NB4 (cell line): ENCODE measurements at places on chromosomes 13 and 19.

DNA sequence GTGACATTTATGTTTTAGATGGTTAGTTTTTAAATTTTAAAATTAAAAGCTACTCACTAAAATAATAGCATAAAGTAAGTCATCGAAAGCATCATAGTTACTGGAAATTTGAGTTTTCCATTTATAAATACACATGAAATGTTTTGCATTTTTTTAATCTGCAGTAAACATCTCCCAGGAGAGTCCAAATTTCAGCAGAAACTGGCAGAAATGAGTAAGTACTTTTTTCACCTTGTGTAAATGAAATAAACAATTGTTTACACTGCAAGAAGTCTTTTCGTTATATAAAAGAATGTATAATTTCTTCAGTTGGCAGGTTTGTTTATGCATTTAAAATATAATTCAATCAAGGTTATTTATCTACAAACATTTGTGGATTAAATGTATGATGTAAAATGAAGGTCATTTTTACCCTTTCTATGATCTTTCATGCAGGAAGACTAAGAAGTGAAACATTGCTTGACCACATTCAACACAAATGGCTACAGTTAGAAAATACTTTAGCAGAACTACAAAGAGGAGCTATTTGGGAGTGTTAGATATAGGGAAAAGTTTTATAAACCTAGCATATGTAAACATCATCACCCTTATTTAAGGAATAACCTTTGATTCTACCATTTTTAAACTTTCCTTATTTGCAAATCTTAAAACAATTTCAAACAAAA lies 55.6 kb downstream of the RCBTB2 start:
- DNase-seq = no peak

DNA sequence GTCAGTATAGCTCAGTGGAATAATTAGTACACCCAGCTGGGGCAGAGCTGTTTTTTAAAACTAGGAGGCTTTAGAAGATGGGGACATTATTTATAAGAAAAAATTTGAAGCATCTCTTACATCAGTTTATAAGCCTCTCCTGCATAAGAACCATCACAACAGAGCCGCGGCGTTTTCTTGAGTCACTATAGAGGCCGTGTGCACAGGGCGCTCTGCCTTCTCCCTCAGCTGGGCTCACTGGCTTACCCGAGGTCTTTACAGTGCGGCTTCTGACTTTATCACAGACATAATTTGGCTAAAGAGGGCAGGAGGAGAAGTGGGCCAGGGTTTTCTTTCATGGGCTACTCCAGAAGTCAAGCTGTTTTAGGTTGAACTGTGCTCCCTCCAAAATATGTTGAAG lies 135.5 kb upstream of the RNF113B start:
- no peak for DNase-seq

- no peak for DNase-seq
Observed at GRCh38 chr19:8086849-8087248, 34.3 kb downstream of the CCL25 start.

- DNase-seq = peak; percentile 8
Observed at GRCh38 chr13:28953714-28954418, 133.7 kb downstream of the MTUS2 start.

- no peak for DNase-seq
Observed at GRCh38 chr13:114241918-114242317, 7.2 kb downstream of the CDC16 start.

DNA sequence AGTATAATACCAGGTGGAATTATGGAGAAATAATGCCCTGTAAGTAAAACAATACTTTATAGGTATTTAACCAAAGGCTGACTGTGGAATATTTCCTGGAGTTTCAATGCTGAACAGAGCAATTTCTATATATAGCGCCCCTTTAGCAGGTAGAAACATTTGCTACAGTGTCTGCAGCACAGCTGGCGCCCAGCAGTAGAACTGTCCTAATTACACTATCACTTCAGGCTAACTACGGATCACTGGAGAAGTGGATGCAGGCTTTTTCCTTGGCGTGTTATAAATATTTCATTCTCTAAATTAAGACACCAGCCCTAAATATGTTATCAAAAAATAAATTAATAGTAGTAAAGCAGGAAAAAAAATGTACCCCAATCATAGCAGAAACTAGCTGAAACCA lies 3.1 kb downstream of the SHISA2 start:
- no peak for DNase-seq

DNA sequence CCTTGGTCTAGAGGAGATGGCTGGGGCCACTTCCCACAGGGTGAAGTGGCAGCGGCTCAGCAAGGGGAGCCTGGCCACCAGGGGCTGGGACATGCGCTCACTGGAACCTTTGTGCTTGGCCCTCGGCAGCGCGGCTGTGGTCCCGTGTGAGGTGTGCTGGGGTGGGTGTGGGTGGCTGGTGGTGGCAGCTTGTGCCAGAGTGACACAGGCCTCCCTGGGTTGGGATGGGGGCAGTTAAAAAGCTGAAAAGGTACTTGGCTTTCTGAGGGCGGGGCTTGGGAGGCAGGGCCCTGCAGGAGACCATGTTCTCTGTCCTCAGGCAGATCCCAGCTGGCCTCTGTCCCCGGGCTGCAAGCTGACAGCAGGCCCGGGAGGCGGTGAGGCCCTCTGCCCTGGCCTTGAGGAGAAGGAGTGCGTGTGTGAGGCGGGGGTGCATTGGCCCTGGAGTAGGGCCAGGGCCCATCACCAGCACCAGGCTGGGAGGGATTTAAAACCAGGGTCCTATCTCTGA lies 17.3 kb downstream of the MPND start:
- DNase-seq = no peak

- peak; percentile 42 for DNase-seq
Observed at GRCh38 chr13:50531917-50532899, 311.3 kb downstream of the DLEU7 start.

DNA sequence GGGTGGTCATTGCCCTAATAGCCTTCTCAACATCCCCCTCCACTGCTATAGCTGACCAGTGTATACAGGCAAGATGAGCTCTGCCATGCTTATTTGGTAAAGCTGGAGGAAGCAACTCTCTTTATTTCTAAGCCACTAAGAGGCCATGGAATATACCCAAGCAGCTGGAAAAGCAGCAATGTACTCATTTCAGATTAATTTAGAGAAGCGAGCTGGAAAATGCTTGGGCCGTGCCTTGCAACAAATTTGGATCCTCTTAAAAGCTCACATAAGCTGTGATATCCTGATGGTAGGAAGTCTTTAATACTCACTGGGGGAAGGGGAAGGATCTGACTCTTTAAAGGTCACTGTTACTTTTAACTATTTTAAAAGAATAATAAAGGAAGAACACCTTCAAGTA lies 77.8 kb downstream of the TEX26 start:
- DNase-seq = no peak

GRCh38 chr19:2584002-2584401 lies 108.1 kb downstream of the GADD45B start:
- no peak for DNase-seq

GRCh38 chr13:51524829-51525566 lies 59.3 kb upstream of the WDFY2 start:
- no peak for DNase-seq

DNA sequence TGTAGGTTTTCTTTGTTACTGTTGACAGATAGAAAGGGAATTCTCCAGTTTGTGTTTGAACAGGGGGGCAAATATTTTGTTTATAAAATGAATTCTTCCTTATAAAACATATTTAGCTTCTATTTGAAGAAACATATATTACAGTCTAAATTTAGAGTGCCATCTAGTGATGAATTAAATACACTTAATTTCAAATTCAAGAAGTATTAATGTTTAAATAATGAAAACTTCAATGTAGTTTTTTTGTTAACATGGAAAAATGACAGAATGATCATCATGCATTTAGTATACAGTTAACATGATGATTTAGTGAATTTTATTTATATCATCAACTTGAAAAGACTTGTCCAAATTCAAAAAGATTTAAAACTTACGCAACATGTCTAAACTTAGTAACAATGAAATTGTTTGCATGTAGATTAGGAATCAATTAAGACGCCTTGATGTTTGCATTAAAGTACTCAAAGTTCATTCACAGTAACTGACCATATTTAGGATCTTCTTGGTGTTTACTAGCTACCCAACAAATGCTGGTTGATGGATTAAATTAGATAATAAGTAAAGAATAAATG lies 765.9 kb upstream of the SLITRK1 start:
- no peak for DNase-seq

- DNase-seq = peak; percentile 86
Observed at GRCh38 chr19:6767357-6768235, at the start of gene SH2D3A. Gene SH2D3A, minus strand, starts transcription at chr19:6767435. Its CDS starts 3,687 bp downstream, at chr19:6763748.

GRCh38 chr19:29671393-29672160 lies 6.3 kb downstream of the PLEKHF1 start:
- peak; percentile 27 for DNase-seq

DNA sequence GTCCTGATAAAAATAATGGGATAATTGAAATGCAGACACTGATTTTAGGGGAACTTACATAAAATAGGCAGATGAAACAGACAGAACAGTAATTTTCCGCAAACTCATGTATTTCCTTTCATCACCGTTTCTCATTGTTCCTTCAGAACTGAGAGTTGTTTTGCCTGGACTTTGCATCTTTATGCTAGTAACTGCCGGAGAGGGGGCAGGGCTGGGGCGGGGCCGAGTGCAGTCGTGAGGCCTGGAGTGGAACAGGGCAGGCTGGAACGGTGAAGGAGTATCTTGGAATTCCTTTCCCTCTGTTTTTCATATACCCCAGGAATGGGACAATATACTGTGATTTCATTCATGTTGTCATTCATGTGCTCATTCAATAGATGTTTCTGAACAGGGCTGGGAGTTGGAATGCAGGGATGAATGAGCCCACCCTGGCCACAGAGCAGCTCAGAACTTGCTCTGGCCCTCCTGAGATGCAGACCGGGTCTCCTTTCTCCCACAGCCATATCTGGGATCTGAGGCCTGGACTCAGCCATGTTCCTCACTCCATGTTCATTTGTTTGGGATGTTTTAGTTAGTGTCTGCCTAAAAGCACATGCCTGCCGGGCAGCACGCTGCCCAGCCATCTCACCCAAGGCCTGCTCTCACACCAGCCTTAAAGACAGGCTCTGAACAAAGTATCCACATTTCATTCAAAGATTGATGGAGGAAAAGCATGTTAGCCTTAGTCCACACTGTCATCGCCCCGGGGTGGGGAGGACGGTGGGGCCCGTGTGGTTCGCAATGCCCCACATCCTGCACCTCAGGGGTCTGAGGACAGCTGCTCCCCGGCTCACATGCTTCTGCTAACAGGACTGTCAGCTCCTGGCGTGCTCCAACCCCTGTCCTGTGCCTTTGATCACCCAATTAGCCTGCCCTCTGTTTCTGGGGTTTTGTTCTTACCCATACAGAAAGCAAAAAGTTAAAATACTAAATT lies 92.9 kb downstream of the SOX1 start:
- no peak for DNase-seq

GRCh38 chr13:45240143-45240542 lies 39.3 kb upstream of the KCTD4 start:
- no peak for DNase-seq

- DNase-seq = no peak
Observed at GRCh38 chr13:26213345-26213744, 8.8 kb downstream of the RNF6 start.
